ENCODE measurements at places on chromosomes 7 and 10. TPM values are rescaled to one million over a fixed set of nuclear protein-coding genes. Genes with fewer than 3 reads are reported as not detected.
A peak's percentile ranks its signal among the peaks of the same experiment; 100 is the strongest.

Gene COL26A1
- 0.55 TPM for total RNA-seq

DNA sequence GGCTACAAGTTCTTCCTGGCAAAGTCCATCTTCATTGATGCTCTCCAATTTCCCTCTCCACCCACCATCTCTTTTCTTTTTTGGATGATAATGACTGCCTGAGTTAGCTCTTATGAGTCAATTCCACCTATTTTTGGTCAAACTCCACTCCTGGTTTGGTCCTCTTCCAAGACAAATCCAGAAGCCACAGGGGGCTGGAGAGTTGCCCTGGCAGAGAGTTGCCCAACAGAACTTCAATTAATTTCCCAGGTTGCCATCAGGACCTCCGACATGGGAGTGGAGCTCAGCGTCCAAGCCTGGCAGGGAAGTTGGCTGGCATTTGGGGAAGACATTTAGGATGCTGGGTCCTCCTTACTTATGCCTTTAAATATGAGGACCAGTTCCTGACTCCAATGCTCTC is 29.2 kb upstream of the KCNMA1 start:
- no peak for DNase-seq

Gene SDK1
- total RNA-seq, result 10.1 TPM

Gene PAX2
- not detected for total RNA-seq

Gene CRPPA
- total RNA-seq, result 0.89 TPM

DNA sequence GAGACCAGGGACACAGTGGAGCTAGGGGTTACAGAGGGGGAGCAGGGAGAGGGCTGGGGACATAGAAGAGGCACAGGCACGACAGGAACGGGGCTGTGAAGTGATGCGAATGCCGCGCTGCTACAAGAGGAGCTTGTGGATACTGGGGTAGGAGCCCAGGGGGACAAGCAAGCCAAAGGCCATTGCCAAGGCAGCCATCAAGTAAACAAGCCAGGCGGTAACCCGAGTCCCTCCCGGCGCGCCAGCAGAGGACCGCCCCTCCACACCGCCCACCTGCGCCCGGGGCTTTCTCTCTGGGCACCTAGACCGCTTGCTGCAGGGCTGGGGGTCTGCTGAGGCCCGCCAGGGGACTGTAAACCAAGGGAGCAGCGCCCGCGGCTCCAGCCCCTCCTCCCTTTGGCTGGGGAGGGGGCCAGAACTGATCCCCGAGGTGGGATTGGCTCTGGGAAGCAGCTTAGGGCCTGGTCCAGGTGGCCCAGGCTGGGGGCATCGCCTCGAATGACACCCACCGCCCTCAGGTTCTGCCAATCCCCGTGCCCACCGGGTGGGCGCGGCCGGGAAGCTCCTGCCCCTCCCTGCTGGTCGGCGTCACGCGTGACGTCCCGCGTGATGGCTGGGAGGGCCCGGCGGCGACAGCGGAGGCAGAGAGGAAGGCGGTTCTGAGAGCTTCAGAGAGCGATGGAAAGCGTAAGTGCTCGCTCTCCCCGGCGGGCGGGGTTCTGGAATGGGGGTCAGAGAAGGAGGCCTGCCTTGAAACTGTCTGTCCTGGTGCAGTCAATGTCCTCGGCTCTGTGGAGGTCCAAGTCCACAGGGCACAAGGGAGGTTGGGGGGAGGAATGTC is 982 bp downstream of the SFXN3 start:
- peak; percentile 94 for DNase-seq

- no peak for DNase-seq
Measured at GRCh38 chr10:132027423-132027983, 38.2 kb upstream of the JAKMIP3 start.

Gene RET
- 3.2 TPM for total RNA-seq

Gene MRPL43
- 29.9 TPM for total RNA-seq

DNA sequence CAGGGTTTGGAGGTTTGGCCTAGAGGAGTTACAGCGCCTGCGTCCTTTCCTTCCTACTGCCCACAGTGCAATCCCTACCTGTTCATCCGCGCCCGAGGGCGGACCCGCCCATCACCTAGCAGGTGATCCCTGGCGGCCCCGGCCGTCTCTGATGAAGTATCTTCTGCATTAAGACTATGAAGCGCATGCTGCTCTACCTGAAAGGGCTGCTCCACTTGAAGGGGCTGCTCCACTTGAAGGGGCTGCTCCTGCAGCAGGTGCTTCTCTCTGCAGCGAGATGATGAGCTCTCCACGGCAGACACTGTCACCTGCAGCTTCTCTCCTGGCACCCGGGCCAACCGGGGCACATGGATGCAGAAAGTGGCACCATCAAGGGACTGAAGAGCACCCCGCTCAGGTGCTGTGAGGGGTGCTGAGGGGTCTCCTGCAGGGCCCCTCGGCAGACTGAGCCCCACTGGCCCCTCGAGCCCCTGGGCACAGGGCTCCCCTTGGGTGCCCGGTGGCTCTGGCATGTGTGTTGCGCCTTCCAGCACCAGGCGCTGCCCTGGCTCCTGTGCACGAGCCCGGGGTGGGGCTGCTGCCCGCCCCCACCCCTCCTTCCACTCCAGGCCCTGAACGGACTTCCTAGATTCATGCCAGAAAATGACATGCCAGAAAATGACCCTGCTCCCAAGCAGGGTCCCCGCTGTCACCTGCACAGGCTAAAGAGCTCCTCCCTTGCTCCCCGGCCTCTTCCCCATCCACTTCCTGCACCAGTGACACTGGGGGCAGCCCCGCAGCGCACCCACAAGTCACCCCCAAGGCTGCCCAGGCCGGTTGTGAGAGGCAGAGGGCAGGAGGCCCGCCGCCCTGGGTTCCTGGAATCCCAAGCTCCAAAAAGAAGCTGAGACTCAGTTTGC is 29.4 kb downstream of the WDR86 start:
- no peak for DNase-seq

Gene TRPV6
- 9.4 TPM for total RNA-seq

DNA sequence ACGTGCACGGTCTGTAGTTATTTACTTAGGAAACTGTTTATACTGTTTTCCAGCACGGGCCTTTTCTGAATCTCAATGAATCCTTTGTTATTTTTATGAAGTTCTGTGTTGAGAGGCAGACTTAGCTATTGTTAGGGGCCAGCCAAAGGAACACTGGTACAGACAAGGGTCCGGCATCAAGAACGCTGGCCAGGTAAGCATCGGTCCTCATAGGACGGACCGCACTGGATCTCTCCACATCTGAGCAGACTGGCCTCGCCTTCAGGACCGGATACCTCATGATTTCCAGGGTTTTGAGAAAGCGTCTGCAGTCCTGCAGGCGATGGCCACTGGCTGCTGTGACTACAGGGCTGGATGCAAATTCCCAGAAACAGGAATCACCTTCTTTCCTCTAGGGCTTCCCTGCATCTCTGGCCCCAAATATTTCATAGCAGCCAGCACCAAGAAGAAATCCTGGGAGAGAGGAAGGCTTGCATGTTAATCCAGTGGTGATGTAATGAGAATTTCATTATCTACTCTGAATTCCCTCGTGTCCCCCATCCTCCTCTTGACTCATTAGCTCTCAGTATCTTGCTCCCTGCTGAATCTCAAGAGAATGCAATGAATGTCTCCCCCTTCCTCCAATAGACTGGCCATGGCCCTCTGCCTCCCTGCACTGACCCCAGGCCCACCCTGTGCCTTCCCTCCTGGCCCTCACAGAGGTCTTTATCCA is 325.4 kb upstream of the NPVF start:
- no peak for DNase-seq

Gene HHEX
- total RNA-seq, result 6.7 TPM

GRCh38 chr7:2313450-2314208 is 612 bp downstream of the SNX8 start:
- DNase-seq, result peak; percentile 34

Gene IFIT1B
- not detected for total RNA-seq

DNA sequence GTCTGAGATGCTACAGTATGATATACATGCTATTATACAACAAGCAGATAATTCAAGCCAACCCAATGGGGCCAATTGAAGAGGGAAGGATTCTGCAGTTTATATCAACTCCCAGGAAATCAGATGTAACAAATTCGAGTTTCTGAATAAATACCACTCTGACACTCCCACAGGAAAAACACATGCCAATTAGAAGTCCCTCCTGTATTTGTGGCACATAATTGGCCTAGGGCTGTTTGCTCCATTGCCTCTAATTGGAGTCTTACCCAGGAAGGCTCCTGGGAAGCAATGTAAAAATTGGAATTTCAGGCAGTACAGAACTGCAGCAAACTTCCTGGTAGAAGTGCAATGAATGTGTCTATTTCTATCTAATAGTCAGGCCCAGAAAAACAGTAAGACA is 4.7 kb downstream of the PPA1 start:
- no peak for DNase-seq

DNA sequence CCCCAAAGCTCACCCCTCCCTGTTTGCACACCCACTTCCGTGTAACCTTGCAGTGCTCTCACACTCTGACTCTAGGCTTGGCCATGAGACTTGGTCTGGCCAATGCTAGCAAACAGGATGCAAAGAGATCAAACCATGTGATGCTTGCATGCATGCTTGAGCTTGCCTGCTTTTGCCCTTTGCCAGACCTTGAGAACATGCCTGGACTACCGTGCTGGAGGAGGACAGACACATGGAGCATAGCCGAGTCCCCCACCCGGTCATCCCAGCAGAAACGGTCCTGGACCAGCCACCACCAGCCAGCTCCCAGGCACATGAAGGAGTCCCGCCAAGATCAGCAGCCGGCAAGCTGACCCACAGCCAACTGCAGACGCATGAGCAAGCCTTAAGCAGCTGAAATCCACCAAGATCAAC is 23.4 kb downstream of the PYROXD2 start:
- no peak for DNase-seq

Gene C7orf57
- total RNA-seq, result not detected

Gene NEURL1
- 1.2 TPM for total RNA-seq

Gene SHLD2
- total RNA-seq, result 20.4 TPM

Gene FAM25A
- total RNA-seq, result not detected

Gene MET
- 4.9 TPM for total RNA-seq

Measured in stomach (tissue), 19 donors.